ENCODE measurements at places on chromosomes 3 and 15.

- DNase-seq, result no peak
Observed at GRCh38 chr3:194140520-194141414, 4.8 kb downstream of the HES1 start.

- DNase-seq, result no peak
Observed at GRCh38 chr3:12777171-12777570, 18.1 kb upstream of the TMEM40 start.

DNA sequence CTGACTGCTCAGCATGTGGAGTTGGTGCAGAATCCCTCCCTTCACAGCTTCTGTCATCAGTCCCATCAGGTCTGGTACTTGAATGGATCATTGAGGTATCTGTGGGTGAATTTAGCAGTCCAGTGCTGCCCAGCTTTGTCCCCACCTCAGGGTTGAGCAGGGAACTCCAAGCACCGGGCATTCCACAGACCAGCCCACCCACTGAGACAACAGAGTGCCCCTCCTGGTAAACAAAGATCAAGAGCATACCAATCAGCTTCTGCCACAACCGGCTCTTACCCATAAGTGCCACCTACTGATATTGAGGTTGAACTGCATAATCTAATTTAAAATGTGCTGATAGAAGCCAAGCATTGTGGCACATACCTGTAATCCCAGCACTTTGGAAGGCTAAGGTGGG is 57.1 kb upstream of the FXR1 start:
- no peak for DNase-seq

DNA sequence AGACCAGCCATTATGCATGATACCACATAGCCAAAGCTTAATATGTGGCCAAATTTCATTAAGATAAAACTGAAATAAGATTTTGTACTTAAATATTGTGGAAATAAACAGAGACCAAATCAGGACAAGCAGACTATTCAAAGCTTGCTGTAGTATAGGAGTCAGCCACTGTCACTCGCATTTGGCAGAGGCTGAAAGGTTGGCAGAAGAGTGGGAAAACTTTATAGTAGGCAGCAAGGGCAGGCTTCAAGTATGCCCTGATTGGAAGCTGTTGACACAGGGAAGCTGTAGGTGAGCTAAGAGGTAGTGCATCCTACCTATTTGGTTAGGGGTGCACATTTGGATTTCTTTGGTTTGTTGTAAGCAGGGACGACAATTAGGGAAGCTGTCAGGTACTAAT is 202.5 kb upstream of the PDZRN3 start:
- DNase-seq, result no peak

- DNase-seq, result no peak
Observed at GRCh38 chr3:190617185-190617584, 103.3 kb downstream of the IL1RAP start.

DNA sequence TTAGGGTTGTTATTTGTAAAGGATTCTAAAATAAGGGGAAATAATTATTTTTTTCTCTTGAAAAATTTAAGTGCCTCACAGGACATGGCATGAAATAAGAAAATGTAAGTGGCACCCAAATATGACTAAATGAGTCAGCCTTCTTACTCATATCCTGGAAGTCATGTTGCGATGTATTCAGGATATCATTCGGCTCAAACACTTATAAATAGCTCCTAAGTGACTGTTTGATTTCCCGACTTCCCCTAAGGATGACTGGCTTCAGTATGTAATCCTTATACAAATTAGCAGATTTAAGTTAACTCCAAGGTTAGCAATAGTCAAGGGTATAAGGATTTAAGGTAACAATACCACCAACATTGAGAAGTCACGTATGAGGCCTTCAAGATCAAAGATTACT is 57.3 kb upstream of the OSTN start:
- peak; percentile 41 for DNase-seq

DNA sequence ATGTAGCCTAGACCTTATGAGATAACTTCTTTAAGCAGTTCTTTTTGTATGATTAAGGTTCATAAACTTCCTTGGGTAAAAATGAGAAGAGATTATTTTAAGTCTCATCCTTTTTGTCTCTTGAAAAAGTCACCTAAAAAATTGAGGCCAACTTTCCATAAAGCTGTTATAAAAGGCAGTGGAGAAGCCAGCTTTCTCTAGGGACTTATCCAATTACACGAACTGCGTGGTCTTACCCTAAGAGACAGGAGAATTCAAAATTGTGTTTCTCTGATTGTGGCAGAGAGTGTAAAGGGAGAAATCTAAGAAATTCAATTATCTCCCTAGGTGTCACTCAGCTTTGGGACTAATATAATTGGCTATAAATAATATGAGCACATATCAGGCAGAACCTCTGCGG is 262.0 kb downstream of the SHOX2 start:
- DNase-seq, result no peak

DNA sequence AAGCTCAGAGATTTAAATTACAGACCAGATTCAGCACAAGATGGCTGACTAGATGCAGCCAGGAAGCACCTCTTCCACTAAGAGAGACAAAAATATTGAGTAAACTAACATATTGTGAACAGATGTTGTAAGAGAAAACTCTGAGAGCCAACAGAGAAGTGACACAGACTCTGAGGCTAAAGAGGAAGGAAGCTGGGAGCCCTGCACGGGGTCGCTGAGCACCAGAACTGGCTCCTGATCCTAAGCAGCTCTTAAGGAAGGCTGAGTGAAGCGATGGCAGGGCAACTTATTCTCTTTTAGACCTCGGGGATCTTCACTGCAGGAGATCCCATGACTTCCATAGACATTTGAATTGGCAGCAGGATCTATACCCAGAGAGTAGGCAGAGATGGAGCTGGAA is 578.0 kb upstream of the GRM7 start:
- DNase-seq, result no peak

GRCh38 chr3:196563721-196564225 is 4.6 kb downstream of the WDR53 start:
- DNase-seq, result no peak

DNA sequence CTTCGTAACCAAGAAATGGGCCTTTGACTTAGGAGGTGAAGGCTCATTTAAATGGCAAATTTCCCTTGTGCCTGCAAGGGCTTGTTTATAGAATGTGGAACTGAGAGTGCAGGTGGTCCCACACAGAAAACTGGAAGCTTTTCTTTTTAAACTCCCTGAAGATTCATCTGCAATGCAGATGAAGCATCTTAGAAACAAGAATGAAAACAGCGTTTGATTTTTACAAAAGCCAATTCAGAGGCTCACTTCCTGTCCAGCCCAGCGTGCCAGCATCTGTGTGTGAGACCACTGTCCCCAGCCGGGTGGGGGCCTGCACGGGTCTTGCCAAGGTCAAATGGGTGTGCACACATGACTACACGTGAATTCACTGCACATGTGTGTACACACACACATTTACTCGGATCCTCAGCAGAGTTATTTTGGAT is 94.7 kb downstream of the LINGO1 start:
- DNase-seq, result no peak

- DNase-seq, result no peak
Observed at GRCh38 chr3:188915127-188915526, 256.6 kb upstream of the TPRG1 start.

DNA sequence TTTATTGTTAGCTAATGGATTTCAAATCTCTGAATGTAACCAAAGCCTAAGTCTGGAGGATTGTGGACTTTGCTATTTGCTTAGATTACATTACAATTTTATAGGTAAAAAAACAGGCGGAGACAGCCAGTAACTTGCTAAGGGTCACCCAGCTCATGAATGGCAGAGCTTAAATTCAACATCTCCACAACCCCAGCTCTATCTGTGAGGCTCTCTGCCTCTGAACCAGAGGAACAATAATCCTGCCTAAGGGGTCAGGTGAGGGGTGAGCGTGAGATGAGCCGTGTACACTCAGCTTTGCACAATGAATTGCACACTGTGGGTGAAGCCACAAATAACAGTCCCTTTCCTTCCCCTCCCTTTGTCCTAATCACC is 69.8 kb upstream of the SPATA12 start:
- no peak for DNase-seq

- DNase-seq, result no peak
Observed at GRCh38 chr3:14222900-14223594, 44.4 kb downstream of the LSM3 start.

DNA sequence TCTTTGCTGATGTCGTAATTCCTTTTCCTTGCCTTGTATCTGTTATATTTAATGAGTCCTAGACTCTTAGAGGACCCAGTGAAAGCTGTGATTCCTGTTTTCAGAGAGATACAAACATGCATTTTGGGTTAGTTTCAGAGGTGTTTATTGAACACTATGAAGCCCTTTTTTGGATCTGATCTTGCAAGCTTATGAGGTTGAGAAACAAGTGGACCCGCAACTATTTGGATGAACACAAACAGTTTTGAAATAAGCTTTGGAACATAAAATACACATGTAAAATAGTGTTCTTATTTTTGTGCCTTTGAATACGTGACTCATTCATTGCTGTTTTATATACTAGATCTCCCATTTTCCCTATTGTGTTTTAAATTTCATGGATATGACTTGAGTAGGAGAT is 33.5 kb downstream of the SNRK start:
- DNase-seq, result no peak

DNA sequence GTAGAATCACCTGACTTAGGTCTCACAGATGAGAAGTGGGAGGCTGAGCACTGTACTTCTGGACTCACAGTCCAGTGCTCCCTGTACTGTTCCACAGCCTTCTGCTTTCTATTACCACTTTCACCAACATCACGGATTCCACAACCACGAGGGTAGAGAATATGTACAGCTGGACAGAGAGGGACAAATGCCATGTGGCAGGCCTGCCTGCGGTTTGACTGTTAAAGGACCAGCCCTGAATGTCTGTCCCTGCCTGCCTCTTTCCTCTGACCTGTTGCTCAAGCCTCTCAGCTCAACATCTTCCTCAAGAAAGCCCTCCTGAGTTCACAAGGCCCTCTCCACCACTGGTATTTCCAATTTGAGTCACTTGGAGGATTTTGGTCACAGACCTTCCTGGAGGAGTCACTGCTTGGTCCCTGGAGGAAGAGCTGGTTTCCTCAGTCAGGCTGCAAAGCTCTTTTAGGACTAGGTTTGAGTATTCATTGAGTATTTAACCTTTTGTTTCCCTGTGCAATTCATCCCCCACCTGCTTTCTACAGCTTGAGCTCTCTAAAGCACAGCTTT is 49.1 kb downstream of the RAB11A start:
- no peak for DNase-seq

DNA sequence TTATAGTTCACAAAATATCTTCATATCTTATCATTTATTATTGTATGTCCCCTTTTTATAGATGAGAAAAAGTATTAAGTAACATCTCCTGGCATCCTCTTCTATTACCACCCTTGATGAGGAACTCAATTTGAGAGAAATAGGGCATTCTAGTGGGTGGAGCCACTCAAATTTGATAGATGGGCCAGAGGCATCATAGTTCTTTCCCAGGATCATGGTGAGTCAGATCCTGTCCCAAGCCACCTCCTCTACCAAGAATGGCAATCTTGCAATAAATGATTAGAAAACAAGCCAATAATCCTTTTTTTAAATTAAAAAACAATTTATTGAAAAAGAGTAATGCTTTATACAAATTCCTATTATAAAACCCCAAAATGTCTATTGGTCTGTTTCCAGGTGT is 16.8 kb downstream of the CLDN1 start:
- DNase-seq, result no peak

DNA sequence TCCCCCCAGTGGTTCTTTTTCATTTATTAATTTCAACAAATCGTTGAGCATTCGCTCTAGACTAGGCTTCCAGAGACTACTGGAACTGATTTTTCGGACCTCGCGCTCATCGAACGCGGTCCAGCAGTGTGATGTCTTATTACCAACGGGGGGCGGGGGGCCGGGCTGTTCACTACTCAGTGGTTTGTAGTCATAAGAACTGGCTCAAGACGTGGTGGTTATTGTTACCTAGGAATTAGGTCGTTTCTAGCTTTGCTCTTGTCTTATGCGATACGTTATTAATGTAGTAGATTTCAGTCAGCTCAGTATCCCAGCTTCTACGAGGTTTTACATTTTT is 858 bp downstream of the RBM5 start:
- DNase-seq, result no peak

GRCh38 chr3:18233987-18234716 is 191.0 kb downstream of the SATB1 start:
- DNase-seq, result no peak

GRCh38 chr3:141812084-141812483 is 48.9 kb downstream of the GRK7 start:
- DNase-seq, result no peak

GRCh38 chr3:61841111-61841845 is 279.9 kb downstream of the PTPRG start:
- peak; percentile 29 for DNase-seq

DNA sequence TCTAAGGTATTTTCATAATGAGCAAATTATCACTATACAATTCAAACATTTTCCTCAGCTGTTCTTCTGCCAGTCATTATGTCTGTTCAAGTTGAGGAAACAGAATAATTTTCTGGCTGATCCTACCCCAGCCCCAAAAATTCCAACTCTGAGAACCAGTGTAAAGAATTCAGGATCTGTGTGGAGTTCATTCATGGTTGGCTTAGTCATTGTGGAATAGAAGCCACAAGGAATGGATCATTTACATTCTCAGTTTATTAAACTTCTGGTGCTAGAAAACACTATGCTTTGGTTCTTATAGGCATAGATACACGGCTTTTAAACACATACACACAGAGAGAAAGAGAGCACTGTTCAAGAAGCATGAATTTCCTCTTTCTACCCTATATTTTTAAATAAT is 134.6 kb downstream of the CMSS1 start:
- DNase-seq, result no peak

- DNase-seq, result no peak
Observed at GRCh38 chr15:70252951-70253320, 155.2 kb upstream of the TLE3 start.

- DNase-seq, result no peak
Observed at GRCh38 chr15:27358751-27359434, 387.9 kb downstream of the GABRG3 start.

GRCh38 chr3:33826206-33826605 is 27.8 kb downstream of the PDCD6IP start:
- no peak for DNase-seq
